ENCODE measurements at places on chromosomes 5 and 9.

DNA sequence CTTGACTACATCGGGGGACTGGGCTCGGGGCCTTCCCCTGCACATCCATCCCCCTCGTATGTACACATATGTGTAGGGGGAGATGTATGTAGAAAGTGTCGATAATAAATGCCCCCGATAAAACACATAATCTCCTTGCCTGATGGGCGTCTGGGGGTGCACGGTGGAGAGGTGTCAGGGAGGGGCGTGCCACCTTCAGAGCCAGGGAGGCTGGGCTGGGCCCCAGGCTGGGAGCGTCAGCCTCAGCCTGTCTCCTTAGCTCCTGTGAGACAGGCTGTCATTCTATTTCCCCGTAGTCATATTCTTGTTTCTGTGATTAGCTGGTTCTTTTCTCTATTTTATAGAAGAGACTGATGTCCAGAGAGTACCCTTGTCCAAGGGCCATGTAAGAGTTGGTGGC lies 4.7 kb upstream of the RXRA start:
- no peak for DNase-seq

DNA sequence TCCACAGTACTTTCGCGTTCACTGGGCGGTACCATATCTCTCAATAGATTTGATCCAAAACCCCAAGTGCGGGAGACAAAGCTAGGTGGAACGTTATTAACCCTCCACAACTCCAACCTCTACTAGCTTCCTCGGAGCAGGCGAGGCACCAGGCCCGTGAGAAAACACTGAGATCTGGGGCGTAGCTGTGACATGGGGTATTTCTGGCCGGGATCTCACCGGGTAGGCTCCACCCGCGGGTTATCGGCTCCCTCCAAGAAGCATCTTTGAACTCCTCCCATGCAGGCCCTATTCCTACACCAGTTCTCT lies 350 bp upstream of the SLC25A46 start:
- DNase-seq: no peak

- DNase-seq: no peak
Observed at GRCh38 chr9:23287390-23287789, 538.6 kb downstream of the ELAVL2 start.

- no peak for DNase-seq
Observed at GRCh38 chr9:93809204-93809940, 145.8 kb downstream of the BARX1 start.

- DNase-seq: no peak
Observed at GRCh38 chr9:80440724-80441123, 869.0 kb downstream of the TLE4 start.

DNA sequence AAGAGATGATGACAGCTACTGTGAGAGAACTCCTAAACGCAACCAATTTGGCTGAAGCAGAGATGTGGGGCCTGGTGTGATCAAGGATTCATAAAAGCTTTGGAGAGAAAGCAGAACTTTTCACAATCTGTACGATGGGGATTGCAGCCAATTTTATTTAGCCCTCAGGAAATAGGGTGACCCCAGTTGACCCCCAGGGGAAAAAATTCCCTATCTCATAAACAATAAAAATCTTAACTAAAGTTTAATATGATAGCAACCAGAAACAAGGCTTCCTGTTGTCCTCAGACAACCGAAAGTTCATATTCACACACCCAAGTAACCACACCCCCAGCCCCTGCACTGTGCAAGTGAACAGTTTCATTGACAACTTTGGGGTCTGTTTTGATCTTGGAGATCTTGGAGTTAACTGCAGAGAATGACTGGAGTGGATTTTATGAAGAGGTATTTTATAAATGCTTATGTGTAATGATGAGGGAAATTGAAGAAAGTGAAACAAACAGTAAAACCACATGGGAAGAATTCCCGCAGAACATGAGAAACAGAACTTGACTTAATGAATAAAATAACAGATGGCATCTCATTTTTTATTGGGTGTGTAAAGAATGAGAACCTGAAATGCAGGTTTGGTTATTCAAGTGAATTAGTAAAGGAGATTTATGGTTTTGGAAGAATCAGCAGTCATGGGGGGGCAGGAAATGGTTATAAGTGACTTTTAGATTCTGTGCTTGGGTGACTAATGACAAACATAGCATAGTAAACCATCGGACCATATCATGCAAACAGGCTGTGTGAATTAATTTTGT lies 94.5 kb downstream of the PDE4D start:
- peak; percentile 85 for DNase-seq

GRCh38 chr5:180790020-180790419 lies 12.6 kb downstream of the MGAT1 start:
- no peak for DNase-seq

GRCh38 chr5:171845040-171845630 lies 59.5 kb downstream of the SMIM23 start:
- no peak for DNase-seq
